GDM1 (cell line): ENCODE measurements at places on chromosomes 2 and 18.

DNA sequence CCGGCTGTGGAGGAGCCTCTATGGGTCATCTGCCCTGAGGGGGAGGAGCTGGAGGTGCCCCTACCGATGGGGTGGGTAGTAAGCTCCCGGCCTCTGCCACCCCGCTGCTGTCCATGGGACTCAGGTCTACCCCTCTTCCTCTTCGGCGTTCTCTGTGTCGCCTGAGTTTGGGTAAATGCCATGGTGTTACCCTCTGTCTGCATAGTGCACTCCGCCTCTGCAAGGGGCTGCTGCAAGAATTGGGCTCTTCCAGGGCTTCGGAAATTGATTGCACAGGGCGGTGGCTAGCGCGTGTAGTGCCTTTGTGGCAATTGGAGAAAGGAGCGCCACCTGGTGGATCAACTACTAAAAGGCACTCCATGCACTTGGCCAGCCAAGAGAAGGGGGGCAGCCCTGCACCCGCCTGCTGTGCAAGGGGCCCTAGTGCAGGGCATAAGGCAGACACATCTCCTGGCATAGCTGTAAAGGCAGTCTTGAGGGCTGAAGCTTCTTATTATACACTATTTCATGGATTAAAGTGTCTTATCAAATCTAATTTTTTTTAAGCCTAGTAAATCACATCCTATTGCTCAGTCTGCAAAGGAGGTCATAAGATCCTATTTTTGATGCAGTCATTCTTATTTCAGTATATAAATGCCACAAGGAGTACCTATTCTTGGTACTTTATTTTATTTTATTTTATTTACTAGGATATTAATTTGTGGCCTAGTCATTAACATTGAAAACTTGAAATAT lies 308.9 kb downstream of the PDE11A start:
- DNase-seq = peak; percentile 56

GRCh38 chr2:146978577-146979555 lies 866.0 kb upstream of the ACVR2A start:
- no peak for DNase-seq

- DNase-seq = no peak
Observed at GRCh38 chr2:22821458-22821857, 563.5 kb upstream of the KLHL29 start.

- DNase-seq = no peak
Observed at GRCh38 chr2:172285010-172285621, 142.3 kb upstream of the ITGA6 start.

DNA sequence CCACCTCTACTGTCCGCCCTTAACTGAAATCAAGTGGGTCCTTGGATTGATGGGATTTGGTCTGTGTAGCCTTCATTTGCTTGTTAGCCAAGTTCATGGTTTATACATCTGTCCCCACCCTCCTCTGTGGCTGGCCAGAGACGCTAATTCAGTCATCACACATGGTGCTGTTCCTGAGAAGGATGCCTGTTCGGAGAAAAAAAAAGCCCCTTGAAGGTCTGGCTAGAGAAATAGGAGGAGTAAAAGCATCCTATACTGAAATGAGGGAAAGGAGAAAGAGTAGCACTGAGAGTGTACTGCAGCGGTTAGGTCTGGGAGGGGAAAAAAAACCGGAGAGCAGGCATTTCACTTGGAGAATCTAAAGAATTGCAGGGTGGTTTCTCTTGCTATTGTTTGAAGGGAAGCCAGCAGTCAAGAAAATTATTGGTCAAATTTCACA lies 180.6 kb upstream of the EPAS1 start:
- no peak for DNase-seq

GRCh38 chr2:205017912-205018311 lies 472.6 kb downstream of the PARD3B start:
- DNase-seq = no peak

- DNase-seq = no peak
Observed at GRCh38 chr2:42658306-42658705, 89.9 kb downstream of the MTA3 start.

DNA sequence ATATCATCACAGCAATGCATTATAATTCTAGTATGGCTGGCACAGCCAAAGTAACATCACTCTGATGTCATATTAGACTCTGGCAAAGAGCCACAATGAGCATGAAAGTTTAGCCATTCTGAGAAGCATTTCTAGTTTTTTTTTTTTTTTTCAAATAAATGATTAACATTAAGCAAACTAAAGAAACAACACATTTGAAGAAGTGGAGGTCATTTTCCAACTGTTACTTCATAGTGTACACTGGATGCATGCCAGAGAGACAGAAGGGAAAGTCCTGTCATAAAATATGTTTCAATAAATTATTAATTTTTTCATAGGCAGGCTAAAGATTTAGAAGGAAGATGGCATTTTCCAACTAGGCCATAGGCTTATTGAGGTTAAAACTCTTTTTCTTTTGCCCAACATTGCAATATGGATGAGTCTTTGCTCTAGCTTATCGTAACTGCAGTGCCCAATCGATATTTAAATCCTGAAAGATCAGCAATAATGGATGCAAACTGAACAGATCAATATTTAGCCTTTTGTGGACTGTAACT lies 1630.4 kb upstream of the ACVR2A start:
- no peak for DNase-seq
